ENCODE measurements at places on chromosomes 1 and 21. TPM values are rescaled to one million over a fixed set of nuclear protein-coding genes. Genes with fewer than 3 reads are reported as not detected.

- ATAC-seq, result no peak
Observed at GRCh38 chr1:40102896-40103295, 5.8 kb upstream of the PPT1 start.

DNA sequence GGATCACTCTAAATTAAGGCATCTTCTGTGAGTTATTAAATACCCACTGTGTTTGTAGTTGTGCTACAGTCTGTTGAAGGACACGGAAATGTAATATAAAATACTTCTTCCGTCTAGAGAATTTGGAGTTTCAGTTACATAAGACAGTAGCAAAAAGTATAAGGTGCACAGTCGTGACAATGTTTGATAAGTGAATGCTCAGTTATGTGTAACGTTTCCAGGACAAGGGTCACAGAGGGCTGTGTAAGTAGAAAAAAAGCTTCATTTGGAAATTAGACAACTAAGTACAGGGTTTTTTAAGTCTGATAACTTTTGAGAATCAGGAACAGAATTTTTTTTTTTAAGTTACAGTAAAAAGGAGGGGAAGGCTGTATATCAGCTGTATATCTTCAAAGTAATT, 27.5 kb downstream of the SRSF11 start:
- no peak for ATAC-seq

The AADACL3 gene
- total RNA-seq, result not detected

The ELF3 gene
- total RNA-seq, result 0.64 TPM
